Peyer's patch (tissue), 4 donors: ENCODE measurements at places on chromosomes 5 and 9. TPM values are rescaled to one million over a fixed set of nuclear protein-coding genes. Genes with fewer than 3 reads are reported as not detected.

The JAKMIP2 gene
- 2.1 TPM for total RNA-seq

The IRX1 gene
- total RNA-seq = not detected

The PRUNE2 gene
- 15.6 TPM for total RNA-seq

- no peak for DNase-seq
These were observed 670 bp downstream of the CCDC171 start for GRCh38 chr9:15553528-15553898.

DNA sequence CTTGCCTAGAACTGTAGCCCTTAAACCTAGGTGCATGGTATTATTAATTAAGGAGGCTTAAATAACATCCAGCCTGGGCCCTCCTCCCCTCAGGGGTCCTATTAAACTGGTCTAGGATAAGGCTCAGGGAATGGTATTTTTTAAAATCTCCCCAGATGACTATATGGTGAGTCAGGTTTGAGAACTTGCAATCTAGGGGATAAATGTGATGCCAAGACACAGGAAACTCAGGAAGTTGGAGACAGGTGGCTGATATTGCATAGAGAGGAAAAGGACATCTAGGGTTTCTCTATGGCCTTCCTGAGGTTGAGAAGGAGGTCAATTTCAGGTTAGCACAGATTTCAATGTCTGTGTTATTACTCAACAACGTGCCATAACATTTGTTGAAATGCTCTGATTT, 581.0 kb downstream of the TLE1 start:
- DNase-seq = no peak

GRCh38 chr5:172453206-172453985, 929 bp downstream of the SH3PXD2B start:
- DNase-seq = no peak

GRCh38 chr5:151684690-151685361, 1.9 kb downstream of the SPARC start:
- no peak for DNase-seq

GRCh38 chr5:31232273-31232888, 38.9 kb downstream of the CDH6 start:
- no peak for DNase-seq
